Erythroblast (primary cell): ENCODE measurements at places on chromosomes 1 and 21.

- DNase-seq, result no peak
Measured at GRCh38 chr1:242872521-242872920, 348.0 kb upstream of the PLD5 start.

- no peak for DNase-seq
Measured at GRCh38 chr1:81549588-81550127, 251.1 kb upstream of the ADGRL2 start.

- peak; percentile 18 for DNase-seq
Measured at GRCh38 chr1:223269006-223269405, 95.0 kb downstream of the SUSD4 start.

DNA sequence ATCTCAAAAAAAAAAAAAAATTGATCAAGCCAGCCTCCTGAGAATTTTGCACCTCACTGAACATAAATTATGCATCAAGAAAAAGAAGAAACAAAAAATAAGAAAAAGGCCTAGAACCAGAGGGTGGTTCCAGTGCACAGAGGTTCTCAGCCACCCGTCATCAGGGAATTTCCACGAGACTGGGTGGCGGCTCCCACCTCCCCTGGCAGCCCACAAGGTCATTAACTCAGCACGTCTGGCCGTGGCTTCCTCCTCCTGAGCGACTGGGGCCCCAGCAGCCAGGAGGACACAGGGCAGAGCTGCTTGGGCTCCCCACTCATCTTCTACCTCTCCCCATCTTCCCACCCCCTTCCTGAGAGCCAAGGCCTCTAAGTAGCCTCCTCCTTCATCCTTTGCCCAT lies 15.7 kb upstream of the TMEM51 start:
- no peak for DNase-seq

DNA sequence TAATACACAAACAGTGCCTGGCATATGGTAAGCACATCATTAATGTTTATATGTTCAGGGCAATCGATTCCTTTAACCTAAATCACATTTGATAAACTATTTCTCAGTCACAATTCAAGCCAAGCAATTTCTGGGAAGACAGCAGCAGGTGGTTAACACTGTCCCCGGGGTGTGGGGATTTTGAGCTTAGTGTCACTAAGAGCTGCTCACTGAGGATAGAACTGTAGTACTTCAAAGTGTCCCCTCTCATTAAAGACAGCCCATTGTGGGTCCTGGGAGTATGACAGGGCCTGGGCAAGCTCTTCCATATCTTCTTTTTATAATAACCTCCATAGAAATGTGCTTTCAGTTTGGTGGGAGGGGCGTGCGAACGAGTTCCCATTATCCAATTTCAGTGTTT lies 8.4 kb upstream of the GALNT2 start:
- no peak for DNase-seq

GRCh38 chr1:181097242-181097641 lies 8.7 kb downstream of the IER5 start:
- DNase-seq, result no peak

GRCh38 chr1:115722221-115722620 lies 46.3 kb downstream of the CASQ2 start:
- no peak for DNase-seq

DNA sequence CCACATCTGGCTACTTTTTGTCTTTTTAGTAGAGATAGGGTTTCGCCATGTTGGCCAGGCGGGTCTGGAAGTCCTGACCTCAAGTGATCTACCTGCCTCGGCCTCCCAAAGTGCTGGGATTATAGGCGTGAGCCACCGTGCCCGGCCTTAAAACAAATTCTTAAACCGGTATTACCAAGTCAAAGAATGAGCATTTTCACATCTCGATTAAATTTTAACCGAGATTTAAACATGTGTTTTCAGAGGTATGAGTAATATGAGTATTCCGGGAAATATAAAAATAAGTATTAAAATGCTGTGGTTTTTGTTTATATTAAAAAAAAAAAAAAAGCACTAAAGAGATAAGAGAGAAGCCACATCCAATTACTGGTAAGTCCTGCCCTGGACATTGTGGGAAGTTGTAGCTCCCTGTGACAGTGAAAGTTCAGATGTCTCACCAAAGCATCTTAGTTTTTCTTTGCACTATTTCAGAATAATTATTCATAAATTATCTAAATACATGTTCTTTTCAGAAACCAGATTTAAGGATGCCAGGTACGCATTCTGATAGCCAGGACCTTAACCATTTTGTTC lies 24.9 kb downstream of the ZNF281 start:
- no peak for DNase-seq

- DNase-seq, result no peak
Measured at GRCh38 chr1:151158326-151158725, 1.9 kb downstream of the TNFAIP8L2 start.

DNA sequence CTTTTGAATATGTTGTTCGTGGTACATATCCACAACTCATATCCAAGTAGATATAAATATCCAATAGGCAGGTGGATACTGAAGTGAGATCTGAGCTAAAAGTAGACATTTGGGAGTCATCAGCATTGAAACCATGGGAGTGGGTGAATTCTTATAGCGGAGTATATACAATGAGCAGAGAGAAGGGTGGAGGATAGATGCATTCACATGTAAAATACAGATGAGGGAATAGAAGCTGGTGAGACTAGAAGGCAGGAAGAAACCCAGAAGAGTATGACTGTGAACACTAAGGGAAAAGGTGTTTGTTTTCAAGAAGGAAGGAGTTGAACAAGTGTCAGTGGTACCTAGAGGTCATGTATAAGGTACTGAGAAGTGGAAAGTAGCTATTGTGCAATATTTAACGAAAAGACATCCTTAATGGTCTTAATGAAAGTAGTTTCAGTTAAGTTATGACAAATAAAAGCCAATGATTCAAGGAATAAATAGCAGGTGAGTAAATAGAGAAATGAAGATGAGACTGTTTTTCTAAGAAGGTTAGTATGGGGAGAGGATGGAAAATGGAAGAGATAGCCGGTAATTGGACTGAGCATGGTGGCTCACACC lies 181.6 kb upstream of the CACYBP start:
- DNase-seq, result no peak

DNA sequence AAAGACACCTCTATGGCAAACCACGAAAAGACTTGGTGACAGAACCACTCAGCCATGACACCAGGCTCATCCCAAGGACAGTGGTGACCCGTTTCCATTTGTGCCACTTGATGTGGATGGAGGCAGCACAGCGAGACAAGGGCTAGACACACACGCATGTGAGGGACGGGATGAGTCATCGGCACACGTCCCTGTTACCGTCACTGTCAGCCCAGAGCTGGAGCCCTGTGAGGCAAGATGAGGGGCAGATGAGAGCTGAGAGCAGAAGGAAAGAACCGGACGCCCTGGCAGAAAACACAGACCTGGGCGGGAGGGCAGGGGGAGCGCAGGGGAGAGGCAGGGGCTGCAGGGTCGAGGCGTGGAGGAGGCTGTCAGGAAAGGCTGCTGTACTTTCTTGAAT lies 57.8 kb downstream of the SIK1 start:
- DNase-seq, result no peak
